ENCODE measurements at places on chromosomes 7 and 10. TPM values are rescaled to one million over a fixed set of nuclear protein-coding genes. Genes with fewer than 3 reads are reported as not detected.
A peak's percentile ranks its signal among the peaks of the same experiment; 100 is the strongest.

- DNase-seq = no peak
Measured at GRCh38 chr10:114064151-114065048, 20.7 kb downstream of the ADRB1 start.

DNA sequence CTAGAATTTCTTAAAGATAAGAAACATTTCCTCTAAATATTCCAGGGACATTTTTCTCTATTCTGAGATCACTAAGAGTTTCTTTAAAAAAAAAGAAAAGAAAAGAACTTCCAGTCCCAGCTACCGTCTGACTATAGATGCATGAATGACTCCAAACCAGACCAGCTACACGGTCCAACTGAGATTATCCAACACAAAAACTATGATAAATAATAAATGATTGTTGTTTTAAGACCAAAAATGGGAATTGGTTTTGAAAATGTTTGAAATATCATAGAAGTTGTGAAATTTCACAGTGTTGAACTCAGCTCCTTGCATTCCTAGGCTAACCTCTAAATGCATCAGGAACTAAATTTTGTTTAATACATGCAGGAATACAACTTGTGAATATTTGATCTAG, 1619.6 kb upstream of the LRRTM3 start:
- DNase-seq = no peak

GRCh38 chr7:146773506-146773905, 656.9 kb downstream of the CNTNAP2 start:
- no peak for DNase-seq

DNA sequence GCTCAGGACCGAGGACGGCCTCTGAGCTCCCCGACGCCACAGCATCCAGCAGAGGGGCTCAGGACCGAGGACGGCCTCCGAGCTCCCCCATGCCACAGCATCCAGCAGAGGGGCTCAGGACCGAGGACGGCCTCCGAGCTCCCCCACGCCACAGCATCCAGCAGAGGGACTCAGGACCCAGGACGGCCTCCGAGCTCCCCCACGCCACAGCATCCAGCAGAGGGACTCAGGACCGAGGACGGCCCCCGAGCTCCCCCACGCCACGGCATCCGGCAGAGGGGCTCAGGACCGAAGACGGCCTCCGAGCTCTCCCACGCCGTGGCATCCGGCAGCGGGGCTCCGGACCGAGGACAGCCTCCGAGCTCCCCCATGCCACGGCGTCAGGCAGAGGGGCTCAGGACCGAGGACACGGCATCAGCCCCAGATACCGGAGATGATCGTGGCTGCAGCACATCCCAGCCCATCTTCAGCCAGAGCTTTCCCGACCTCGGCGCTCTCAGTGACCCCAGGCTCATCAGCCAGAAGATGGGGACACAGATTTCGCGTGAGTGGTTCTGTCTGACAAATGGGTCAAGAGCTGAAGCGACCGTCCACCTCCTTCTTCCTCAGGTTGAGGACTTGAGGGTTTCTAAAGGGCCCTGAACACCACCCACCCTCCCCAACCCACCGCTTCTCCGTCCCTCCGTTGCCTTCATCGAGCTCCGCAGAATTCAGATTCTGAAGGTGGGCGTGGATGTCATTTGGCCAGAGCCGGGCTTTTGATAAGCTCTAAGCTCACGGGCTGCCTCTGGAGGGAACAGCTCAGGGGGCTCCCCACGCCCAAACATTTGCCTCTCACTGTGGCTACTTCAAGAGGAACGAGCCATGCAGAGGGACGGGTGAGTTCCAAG, 55.8 kb upstream of the DNAAF5 start:
- DNase-seq = no peak

DNA sequence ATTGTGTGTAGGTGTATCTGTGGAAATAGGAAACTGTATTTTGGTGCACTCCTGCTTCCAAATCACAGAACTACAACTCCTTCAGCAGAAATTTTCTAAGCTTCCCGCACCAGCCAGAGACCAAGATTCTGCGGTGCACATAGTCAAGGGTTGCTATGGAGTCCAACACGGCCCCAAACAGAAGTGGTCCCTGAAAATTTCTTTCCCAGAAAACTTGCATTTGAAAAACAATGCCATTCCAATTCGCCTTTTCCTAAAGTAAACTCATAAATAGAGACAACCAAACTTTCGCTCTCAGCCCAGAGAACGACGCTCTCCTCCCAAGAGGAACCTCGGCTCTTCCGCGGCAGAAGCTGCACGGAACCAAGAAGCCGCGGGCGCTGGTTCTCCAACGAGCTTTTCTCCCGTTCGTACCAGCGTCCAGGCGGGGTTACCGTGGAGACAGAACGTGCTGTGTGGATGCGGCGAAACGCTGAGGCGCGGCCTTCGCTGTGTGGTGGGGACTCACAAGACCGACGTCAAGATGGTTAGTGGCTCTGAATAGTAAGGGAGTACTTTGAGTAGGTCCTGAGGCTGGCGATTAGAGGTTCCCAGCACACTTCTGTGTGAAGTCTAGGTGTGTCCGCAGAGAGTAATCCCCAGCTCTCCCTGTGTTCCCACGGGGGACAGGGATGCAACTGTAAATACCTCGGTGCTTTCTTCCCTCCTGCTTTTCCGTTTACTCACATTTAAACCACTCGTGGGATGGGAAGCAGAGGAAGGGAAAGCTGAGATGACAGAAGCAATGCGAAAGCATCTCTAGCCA, 24.0 kb upstream of the ZC3HAV1 start:
- DNase-seq = peak; percentile 83

GRCh38 chr10:88161070-88161469, 297.6 kb downstream of the PTEN start:
- no peak for DNase-seq

- no peak for DNase-seq
Measured at GRCh38 chr7:73683788-73684693, 644 bp downstream of the BUD23 start.

DNA sequence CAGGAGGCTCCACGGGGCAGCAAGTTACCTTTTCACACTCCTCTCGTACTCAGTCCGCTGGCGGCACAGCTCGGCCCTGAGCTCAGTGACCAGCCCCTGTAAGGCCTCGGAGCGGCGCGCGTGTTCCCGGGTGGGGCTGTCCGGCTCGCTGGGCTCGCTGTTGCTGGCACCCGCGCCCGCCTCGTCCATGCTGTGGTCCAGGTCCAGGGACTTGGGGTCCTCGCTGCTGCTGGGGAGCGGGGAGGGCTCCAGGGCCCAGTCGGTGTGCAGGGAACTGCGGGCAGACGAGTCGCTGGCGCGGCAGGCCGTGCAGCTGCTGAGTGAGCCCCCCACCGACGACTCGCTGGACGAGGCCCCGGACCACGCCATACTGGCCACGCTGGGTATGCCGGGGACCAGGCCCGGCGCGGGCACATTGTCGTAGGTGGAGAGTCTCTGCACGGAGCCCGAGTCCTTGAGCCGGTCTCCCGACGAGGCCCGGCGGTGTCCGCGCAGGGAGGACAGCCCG, 143.8 kb downstream of the MAPK8 start:
- no peak for DNase-seq

- no peak for DNase-seq
Measured at GRCh38 chr10:24569828-24570657, 153.6 kb downstream of the ARHGAP21 start.

DNA sequence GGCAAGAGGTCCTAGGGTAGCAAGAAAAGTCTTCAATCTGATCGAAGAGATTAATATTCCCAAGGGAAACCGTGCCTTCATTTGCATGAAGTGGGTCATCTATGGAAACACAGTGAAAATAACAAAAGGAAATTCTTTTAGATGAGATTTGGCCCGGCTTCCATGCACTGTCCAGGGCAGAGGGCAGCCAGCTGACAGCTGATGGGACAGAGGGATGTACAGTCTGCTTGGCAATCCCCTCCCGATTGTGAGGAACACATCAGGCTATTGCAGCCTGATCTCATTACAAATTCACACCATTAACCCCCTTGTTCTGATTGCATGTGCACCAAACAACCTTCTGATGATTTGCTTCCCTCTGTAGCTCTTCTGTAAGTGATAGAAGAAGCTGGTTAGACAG, 105.3 kb downstream of the FRMD4A start:
- DNase-seq = no peak

DNA sequence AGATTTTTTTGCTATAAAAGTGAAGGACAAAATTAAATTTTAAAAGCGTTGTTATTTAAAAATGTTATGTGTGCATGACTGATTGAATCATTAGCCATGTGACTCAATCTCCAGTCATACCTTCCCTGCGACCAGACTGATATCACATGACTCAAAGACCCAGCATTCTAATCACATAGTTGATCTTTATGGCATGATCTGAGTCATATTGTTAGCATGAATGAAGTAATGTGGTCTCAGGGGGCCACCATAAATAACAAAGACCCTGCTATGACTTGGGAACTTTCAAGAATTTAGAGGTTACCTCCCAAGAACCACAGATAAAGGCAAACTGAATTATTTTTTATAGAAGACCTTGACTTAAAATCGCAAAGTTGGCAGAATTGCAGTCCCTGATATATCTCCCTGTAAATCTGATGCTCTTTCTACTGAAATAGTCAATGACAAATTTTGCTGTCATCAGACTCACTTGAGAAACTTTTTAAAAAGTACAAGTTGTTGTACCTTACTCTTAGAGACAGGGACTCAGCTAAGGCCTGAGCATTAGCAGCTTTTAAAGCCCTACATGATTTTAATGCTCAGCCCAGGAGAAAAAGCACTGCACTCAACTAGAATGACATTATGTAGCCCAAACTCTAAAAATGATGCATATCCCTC, 717.3 kb downstream of the XPNPEP1 start:
- DNase-seq = no peak

DNA sequence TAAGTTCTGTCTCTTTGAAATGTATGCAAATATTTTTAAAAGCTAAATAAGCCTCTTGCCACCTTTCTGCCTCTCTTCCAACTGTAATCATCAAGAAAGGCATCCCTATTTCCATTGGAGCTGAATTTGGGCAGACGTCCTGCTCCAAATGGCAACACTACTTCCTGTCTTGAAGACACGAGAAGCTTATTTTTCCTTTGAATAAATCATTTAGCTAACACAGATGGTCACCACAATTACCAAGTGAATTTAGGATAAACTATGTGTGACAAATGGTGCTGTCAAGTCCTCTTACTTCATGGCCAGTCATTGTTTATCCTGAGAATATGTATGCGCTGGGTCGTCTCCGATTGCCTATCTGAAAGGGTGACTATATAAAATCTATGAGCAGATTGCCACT, 268.0 kb downstream of the ANKRD7 start:
- DNase-seq = no peak

DNA sequence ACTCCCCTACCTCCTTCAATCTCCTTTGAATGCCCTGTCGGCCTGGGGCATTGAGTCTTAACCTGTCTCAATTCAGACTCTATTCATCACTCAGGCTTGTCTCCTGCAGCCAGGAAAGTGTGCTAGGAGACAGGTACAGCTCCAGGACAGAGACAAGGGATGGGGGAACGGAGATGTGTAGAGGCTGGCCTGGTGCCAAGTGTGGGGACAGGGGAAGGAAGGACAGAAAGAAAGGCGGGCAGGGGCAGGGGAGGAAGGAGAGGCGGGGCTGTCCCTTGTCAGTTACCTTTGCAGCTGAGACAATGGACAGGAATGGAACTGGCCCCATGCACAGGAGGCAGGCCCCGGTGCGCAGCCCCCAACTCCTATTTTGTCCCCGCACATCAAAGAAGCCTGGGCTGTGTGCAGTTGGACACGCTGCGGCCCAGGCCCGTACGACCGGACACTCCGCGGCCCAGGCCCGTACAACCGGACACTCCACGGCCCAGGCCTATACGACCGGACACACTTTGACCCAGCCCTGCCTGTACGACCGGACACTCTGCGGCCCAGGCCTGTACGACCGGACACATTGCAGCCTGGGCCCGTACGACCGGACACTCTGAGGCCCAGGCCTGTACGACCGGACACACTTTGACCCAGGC, 36.9 kb downstream of the CHST15 start:
- no peak for DNase-seq

DNA sequence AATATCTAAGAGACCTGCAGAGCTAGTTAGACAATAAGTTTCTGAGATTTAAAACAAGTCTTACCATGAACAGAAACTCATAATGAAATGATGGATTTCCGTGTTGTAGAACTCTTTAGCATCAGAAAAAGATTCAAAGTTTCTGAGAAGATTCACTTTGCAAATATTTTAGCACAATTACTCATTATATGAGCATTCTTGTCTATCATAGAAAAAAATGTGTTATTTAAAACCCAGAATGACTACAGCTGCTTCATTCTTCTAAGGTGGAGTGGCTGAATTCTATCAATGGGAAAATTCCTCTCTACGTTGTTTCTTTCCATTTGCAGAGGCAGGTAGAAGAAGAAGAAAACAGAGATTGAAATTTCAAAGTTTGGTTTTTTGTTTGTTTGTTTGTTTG, 21.0 kb upstream of the RALA start:
- DNase-seq = no peak

- no peak for DNase-seq
Measured at GRCh38 chr10:5549462-5550249, 24.9 kb downstream of the CALML3 start.

- DNase-seq = no peak
Measured at GRCh38 chr10:15320522-15321203, 50.4 kb downstream of the FAM171A1 start.

DNA sequence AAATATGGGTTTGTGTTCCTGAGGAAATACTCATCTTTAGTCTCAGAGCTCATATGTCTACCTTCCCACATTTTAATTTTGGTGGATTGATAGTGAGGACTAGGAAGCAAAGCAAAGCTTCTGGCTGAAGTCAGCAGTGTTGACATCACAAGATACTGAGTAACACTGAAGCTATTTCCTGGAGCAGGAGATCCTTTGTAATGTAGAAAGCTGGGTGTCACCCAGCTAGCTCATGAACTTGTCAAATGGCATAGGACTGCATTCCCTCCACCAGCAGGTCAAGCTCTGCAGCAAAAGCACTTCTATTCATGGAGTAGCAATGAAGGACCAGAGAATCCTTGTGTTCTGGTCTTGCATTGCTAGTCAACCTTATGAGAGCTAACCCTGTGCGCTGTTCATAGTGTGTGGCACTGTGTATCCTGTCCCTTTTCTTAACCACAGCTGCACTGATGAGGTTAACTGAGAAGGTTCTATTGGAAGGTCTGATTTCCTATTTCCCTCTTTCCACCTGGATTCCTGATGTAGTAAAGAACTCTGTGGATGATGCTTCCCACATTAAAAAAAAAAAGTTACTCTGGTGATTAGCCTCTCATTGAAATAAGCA, 94.8 kb upstream of the ZNF804B start:
- no peak for DNase-seq

- no peak for DNase-seq
Measured at GRCh38 chr10:102001435-102002068, 54.4 kb downstream of the ARMH3 start.

DNA sequence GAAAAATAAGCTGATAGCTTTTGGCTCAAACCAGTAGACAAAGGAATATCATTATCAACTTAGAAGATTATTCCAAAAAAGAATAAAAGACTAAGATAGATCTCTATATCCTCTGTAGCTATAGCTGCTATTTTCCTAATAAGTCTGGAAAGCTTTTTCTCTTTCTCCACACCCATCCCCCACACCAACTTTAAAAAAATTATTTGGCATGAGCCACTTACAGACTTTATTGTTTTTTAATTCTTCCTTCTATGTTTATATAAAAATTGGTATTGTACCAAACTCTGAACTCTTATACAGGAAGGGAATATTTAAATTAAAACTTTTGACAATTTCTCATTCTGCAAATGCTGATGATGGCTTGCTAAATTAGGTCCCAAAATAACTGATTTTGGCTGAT, 142.7 kb downstream of the RNF133 start:
- DNase-seq = no peak

PIP gene
- not detected for total RNA-seq

RELN gene
- 15.6 TPM for total RNA-seq

CDK14 gene
- 51.6 TPM for total RNA-seq

OR2A5 gene
- not detected for total RNA-seq

GPRIN2 gene
- total RNA-seq = 2.8 TPM

STK31 gene
- total RNA-seq = 0.20 TPM

FAM25C gene
- not detected for total RNA-seq

ACTL6B gene
- not detected for total RNA-seq
